Right cardiac atrium (tissue), 5 donors: ENCODE measurements at places on chromosomes 7 and 10. TPM values are rescaled to one million over a fixed set of nuclear protein-coding genes. Genes with fewer than 3 reads are reported as not detected.
A peak's percentile ranks its signal among the peaks of the same experiment; 100 is the strongest.

DDC gene
- 0.41 TPM for polyA plus RNA-seq

UBE2D1 gene
- 37.0 TPM for polyA plus RNA-seq

CHN2 gene
- polyA plus RNA-seq, result 2.0 TPM

SFRP4 gene
- 2.2 TPM for polyA plus RNA-seq

DNAJB6 gene
- 154 TPM for polyA plus RNA-seq

ZNF3 gene
- polyA plus RNA-seq, result 12.1 TPM

PLPP4 gene
- 0.09 TPM for polyA plus RNA-seq

NKX2-3 gene
- not detected for polyA plus RNA-seq

FEZF1 gene
- not detected for polyA plus RNA-seq

DNA sequence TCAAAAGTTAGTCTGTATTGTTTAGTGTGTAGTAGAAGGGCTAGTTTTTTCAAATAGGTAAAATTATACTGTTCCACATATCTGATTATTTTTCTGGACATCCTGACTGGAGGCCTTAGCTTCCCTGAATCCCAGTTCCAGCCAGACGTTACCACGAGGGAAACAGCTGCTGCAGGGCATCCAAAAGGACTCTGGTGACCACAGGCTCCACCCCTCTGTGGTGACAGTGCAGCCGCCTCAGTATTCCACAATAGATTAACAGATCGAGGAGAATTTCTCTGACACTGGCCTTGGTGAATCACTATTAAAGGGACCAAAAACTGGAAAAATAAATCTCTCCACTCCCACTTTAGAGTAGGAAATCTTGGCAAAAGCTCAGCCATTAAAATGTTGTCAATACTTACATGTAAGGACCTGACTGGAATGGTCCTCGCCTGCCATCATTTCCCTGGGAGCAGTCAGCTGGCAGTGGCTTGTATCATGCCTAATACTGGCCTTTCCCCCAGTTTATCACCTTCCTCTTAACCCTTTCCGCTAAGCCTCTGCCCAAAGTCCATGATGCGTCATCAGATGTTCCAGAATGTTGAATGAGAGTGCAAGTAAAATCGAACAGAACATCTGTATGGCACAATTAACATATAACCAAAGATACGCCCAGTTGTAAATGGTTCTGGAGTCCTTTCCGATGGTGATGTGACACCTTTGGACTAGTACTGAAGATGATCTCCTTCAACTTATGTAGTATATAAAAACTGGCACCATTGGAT lies 31.6 kb downstream of the ENO4 start:
- DNase-seq, result no peak

- peak; percentile 41 for DNase-seq
Measured at GRCh38 chr10:48454302-48455054, 148.0 kb downstream of the MAPK8 start.

DNA sequence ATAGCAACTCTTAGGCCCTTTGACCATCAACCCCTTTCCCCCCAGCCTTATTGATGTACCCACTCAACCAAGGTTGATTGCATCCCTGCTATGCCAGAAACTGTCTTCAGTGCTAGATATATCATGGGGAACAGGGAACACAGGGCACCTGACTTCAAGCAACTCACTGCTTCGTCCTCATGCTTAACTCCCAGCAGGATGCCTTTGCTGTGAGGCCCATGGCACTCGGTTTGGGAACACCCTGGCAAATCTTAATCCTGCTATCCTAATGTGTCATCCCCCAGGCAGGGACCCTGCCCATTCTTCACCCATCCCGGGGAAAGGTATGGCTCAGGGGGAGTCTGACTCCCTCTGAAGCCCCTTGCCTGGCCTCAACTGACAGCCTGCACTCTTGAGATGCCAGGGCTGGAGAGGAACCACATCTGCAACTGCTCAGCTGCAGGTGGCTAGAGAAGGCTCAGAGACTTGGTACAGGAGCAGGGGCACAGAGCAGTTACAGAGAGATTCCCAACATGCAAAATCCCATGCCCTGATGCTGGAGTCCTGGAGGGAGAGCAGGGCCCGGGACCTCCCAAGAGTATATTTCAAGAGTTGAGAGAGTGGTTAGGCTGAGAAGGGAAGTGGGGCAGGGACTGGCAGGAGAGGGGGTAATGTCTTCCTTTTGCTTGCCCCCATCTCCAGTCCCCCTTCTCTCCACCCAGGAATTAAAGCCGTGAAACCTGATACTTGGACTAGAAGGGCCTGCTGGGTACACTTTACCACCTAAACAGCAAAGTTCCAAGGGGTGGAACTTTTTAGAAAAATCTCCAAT lies 2.4 kb upstream of the UNC5B start:
- no peak for DNase-seq

- DNase-seq, result no peak
Measured at GRCh38 chr10:38119038-38119437, 24.9 kb downstream of the ZNF37A start.

GRCh38 chr10:28284126-28284525 lies 18.7 kb downstream of the MPP7 start:
- no peak for DNase-seq

DNA sequence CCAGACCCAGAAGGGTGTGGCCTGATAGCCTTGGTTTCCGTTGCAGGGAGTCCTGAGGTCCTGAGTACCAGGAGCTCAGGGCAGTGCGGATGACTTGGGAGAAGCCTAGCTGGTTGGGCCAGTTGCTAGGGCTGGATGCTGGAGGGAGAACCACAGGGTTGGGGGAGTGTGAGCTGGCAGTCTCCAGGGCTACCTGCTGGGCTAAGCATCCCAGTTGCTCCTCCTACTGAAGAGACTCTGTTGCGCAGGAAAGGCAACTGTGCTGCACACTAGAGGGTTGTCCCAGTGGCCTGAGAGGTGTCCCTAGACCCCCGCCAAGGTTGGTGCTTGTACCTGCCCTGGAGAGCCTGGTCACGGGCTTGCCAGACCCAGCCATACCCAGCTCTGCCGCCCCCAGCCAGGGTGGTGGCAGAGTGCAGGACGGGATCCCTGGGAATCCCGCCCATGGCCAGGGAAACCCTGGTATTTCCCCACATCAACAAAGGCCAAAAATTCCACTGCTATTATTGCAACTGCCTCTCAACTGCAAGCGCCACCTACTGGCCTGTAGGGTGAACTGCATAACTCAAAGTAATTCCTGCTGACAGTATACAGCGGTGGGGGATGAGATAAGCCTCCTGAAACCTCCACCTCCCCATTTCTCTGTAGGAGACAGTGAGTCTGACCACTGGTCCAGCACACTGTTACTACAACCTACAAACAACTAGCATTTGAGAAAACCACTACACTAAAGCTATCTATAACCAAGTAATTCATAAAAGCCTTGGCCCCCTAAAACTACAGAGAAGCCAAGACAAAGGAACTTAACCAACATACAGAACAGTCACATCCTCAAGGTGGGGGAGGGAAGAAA lies 67.6 kb upstream of the DDC start:
- DNase-seq, result no peak

DNA sequence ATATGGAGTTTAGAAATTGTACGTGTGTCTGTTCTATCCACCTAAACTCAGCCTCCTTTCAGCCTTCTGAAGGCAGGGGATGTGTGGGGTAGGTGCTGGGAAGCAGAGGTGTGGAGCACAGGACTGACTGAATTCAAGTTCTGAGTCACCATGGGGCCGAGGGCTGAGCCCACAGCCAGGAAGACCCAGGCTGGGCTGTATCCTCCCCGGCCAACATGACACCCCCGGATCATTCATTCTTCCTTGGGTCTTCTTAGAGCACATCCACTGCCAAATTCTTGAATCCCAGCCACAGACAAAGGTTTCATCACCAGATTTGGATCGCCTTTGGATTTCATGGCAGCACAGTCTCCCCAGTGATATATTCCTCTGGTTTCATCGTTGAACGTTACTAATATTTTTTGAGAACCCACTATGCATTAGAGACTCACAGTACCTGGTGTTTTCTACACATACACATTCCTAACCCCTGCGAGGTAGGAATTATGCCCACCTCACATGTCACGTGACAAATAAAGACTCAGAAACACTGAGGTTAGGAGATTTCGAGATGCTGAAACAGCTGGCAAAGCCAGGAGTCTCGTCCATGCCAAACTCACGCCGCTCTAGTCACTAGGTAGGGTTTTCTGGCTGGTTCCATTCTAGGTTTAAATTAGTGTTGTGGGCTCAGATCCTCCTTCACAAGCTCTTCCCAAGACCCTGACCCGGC lies 26.9 kb downstream of the CCDC3 start:
- DNase-seq, result no peak

GRCh38 chr7:47266131-47266706 lies 315.7 kb downstream of the TNS3 start:
- DNase-seq, result peak; percentile 81

DNA sequence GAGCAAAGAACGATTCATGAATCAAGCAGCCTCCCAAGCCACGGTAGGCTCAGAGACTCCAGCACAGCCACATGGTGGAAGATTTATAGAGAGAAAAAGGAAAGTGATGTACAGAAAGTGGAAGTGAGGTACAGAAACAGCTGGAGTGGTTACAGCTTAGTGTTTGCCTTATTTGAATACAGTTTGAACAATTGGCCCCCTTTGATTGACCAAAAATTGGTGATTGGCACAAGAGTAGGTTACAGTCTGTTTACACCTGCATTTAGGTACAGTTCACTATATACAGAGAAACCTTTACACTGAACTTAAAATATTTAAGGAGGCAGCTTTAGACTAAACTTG lies 136.4 kb upstream of the ASAH2 start:
- no peak for DNase-seq

DNA sequence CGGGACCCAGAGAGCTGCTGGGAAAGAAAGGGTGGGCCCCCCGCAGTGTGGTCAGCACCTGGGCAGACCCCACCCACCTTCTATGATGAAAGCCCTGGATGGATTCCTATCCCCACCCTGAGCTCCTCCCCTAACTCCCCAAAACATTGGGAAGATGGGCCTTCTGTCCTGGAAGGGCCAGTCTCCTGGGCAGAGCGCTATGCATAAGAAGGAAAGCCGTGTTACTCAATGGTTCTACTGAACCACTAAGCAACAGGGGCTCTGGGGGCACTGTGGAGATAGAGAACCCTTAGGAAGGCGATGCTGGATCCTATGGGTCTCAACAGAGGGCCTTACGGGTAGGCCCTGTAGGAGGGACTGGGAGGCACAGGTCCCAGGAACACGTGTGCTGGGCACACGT lies 30.7 kb upstream of the INSIG1 start:
- no peak for DNase-seq
